Fibroblast of the conjunctiva (primary cell): ENCODE measurements at places on chromosomes 7 and 10.

- DNase-seq, result peak; percentile 93
Observed at GRCh38 chr7:112422842-112423496, 27.3 kb upstream of the IFRD1 start.

DNA sequence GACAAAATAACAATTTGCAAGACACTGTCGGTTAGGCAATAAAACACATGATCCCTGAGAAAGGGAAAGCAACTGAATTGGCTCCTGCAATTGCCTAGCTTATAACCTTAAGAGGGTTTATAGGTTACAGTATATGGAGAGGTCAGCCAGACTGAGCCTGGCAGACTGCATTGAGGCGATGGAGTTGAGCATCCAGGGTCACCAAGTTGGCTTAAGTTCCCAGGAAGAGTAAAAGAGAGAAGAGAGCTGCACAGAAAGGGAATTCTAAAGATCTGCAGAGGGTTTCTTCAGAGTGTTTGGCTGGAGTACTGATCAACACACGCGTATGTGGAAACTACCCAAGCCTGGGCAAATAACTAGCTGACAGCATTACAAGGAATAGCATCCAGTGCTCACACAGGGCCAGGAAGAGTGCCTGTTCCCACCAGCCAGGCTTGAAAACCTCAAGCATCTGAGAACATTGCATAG lies 11.2 kb downstream of the ANKMY2 start:
- DNase-seq, result peak; percentile 52

DNA sequence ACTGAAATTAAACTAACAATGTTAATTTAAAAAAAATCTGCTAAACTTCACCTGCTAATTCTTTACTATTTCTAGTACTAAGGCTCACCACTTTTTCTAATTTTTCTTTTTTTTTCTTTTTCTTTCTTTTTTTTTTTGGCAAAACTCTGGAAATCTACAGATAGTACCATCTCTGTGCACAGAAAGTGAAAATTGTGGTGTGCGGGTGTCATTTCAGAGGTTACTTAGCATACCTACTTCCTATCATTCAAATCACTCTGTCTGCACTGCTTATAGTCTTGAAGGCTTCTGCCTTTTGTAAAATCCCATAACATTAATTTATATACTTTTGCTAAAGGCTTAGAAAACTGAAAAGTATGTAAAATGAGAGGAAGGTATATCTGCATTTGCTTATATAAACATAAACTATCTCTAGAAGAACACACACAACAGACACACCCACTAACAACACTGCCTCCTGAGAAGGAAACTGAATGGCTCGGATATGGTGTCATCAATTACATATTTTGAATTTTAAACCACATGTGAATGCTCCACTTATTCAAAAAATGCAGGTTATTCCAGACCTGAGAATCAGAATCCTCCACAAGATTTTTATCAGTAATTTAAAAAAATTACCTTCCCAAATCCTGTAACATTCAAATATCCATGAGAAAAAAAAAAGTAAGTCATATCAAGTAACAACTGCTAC lies 229.5 kb downstream of the PARD3 start:
- DNase-seq, result no peak

DNA sequence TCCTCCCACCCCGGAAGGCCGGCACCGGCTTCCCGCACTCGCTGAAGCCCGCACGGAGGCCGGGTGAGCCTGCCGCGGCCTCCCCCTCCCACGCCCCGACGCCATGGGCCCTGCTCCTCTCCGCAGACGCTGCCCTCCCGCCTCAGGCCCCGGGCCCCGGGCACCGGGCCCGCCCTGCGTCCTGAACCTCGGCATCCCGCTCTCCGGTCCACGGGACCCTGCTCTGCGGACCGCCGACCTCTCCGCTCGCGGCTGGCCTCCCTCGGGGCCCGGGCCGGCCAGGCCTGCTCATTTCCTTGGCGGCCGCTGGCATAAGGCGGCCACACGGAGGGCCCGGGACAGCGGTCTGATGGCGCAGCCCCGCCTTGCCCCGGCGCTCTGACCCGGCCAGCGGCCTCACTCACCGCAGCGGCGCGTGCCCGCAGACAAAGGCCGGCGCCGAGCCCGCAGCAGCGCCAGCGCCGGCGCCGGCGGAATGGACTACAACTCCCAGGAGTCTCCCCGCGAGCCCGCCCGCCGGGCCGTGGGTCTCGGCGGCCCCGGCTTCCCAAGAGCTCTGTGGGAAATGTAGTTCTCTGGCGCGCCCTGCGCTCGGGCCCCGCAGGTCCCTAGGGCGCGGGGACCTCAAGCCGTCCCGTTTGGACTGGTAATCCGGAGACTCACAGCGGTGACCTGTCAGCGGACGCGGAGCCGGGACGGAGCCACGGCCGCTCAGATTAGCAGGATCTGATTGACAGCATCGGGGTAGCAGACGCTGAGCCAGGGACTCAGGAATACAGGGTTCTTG lies at the start of gene ZNF32:
TSS of gene ZNF32 (minus strand) at position 484 of the 787 bp plus-strand sequence. CDS start 2,748 bp downstream, outside the sequence.
- peak; percentile 63 for DNase-seq

- no peak for DNase-seq
Observed at GRCh38 chr10:73867126-73867807, 7.1 kb downstream of the CAMK2G start.
